ENCODE measurements at places on chromosomes 11 and 22.

DNA sequence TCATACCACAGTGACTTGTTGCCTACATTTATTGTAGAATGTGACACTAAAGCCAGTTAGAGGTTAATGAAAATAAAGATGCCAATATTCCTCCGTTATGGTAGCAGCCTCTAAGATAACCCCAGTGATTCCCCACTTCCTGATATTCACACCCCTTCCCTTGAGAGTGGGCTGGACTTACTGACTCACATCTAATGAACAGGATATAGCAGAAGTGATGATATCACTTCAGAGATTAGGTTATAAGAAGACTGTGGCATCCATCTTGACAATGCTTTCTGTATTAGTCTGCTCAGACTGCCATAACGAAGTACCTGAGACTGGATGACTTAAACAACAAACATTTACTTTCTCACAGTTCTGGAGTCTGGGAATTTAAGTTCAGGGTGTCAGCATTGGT, 149.6 kb upstream of the MTNR1B start:
- DNase-seq: no peak

- no peak for DNase-seq
These were observed 893 bp downstream of the SLC36A4 start for GRCh38 chr11:93196816-93197379.

DNA sequence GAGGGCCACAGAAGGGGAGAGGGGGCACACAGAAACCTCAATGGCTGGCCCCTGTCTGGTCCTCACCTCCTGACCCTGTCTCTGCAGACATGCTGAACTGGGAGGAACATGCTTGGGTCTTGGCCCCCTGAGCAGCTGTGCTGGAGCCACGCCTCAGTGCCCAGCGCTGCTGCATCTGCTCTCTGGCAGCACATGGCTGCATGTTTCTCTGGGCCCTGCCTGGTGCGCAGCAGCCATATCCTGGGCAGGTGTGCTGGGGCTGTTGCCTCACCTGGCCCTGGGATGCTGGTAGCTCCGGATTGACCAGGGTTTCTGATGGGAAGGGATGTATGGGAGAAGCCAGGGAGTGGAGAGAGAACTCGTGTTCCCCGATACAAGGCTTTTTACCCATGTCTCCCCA, 248.0 kb downstream of the ST3GAL4 start:
- no peak for DNase-seq

DNA sequence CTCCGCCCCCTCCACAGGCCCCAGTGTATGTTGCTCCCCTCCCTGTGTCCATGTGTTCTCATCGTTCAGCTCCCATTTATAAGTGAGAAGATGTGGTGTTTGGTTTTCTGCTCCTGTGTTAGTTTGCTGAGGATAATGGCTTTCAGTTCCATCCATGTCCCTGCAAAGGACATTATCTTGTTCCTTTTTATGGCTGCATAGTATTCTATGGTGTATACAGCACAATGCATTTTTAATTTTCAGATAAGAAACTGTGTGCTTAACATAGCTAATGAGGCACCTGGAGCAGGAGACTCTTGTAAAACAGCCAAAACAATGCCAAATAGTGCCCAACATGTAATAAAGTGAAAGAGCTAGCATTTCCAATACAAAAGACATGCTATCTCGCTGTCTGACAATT, 21.8 kb downstream of the ALG9 start:
- no peak for DNase-seq

- DNase-seq: no peak
These were observed 16.4 kb downstream of the RPL27A start for GRCh38 chr11:8698917-8699441.

DNA sequence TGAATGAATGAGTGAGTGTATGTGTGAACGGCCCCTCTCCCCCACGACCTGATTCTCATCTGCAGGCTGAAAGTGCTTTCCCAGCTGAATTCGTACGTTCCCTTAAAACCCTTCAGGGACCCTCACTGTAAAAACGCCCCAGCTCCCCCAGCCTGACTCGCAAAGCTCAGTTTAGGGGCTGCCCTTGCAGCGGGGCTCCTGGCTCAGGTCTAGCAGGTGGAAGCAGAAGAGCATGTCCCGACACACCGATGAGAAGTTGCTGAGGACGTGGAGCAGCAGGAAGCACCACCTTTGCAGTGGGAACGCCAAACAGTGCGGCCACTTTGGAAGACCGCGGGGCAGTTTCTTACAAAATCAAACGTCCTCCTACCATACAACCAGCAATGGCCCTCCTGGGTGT, 3.6 kb upstream of the MRPL23 start:
- DNase-seq: no peak

DNA sequence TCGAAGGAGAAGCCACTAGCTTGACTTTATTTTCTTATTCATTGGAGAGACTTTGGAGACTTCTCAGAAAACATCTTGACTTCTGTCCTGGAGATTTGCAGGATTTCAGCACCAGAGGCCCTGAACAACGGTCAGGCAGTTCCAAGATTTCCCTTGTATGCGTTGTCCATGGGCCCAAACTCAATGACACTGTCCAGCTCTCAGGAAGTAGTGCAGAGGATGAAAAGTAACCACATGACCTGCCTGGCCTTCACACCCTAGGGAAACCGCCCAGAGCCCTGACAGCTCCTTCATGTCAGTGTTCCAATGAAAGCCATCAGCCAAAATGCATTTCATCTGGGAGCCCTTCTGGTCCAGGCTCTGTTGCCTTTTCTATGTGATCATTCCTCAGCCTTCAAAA, 214.1 kb downstream of the BLID start:
- DNase-seq: no peak

DNA sequence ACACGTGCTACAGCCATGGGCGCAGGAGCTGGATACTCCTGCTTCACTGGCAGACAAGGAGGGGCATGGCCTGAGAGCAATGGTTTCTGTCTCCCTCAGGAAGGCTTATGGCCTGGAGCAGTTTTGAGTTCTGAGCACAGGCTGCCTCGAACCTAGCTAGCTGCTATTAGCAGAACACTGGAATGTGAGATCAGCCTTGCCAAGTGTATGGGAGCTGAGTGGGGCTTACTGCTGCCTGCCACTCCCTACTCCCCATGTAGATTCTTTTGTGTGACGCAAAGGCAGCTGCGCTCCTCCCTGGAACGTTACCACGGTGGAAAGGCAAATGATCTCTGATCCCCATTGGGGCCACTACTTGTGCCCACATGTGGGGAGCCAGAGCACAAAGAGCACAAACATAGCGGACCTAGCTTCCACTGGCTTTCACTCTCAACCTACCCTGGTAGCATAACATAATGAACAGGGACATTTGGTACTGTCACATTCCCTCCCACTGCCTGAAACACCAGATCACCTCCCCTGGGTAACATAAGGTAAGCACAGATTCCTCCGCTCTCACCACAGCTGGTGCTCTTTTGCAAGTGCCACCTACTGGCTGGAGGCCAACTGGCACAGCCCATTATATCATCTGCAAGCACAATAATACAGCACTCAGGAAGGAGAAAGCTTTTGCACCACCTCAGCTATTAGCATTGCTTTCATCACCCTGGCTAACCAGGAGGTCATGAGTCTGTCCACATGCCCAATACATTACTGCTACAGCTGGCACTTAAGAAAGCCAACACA, 84.6 kb upstream of the GUCY1A2 start:
- DNase-seq: no peak

- no peak for DNase-seq
These were observed 15.1 kb upstream of the SMIM38 start for GRCh38 chr11:69140635-69141034.

DNA sequence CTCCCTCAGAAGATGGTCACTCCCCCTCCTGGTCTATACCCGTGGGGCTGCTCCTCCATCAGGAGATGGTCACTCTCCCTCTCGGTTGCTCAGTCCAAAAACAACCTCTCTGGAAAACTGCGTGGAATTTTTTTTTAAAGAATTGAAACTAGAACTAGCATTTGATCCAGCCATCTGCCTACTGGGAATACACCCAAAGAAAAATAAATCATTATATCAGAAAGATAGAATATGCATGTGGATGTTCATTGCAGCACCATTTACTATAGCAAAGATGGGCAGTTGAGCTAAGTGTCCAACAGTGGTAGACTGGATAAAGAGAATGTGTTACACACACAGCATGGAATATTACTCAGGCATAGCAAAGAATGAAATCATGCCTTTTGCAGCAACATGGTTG, 75.7 kb upstream of the B3GAT1 start:
- no peak for DNase-seq

DNA sequence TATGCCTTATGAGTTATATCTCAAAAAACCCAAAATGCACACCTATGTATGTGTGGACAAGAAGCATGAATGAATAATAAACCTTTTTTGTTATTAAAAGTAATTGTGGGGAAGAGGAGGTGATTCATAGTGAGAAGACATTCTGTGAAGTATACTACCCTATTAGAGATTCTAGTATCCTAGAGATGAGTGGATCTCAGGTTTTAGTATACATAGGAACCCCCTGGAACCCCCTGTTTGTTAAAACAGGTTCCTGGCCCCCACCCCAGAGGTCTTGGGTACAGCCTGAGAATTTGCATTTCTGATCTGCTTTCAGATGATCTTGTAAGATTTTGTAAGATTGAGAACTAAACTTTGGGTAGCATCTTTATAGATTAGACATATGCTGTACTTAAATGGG, 17.5 kb downstream of the NUCB2 start:
- no peak for DNase-seq

- no peak for DNase-seq
These were observed 63.9 kb downstream of the PKNOX2 start for GRCh38 chr11:125228445-125228844.

DNA sequence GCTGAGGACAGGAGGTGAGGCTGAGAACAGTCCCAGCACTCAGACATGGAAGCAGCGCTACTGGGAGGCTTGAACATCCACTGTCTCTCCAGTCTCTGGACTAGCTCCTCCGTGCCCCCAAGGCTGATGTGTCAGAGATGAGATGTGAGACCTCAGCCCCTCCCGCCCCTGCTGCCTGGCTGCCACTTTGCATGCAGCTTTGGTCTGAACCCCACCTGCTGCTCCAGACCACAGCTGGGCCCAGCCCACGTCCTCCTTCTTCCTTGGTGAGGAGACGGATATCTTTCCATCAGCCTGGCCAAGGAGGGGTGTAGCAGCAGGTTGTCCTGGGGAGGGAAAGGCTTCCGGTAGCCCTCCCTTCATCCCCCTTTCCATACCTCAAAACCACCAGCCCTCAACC, 148.0 kb upstream of the B3GAT1 start:
- no peak for DNase-seq

DNA sequence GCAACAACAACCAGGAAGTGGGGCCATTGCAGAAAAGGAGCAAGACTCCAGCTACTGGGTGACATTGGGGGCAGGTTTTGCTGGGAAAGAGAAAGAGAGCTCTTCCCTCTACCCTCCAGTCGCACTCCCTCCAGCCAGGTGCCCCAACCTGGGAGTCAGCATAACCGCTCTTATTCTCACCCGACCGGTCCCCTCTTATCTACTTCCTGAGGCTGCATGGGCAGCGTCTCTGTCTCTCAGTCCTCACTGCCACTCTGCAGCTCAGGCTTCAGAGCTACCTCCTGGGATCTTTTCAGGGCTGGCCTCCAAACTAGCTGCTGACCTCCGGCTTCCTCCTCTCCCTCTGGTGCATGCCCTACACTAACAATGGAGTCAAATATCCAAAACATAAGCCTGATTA, 5.1 kb downstream of the ZNF70 start:
- DNase-seq: no peak

DNA sequence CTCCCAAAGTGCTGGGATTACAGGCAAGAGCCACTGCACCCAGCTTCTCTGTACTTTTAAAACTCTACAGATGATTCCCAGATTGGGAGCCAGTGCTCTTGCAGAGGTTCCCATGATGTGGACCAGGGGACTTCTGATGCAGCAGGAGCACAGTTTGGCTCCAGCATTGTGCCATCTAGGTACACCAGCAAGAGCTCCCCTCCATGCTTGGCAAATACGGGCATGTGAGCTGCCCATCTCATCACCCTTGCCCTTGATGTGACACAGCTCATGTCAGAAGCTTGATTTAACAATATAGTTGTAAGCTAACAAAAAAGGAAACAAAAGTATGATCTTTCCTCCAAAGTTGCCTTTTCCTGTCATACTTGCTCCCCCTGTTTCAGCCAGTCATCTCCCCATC, 28.7 kb downstream of the SNU13 start:
- DNase-seq: no peak

DNA sequence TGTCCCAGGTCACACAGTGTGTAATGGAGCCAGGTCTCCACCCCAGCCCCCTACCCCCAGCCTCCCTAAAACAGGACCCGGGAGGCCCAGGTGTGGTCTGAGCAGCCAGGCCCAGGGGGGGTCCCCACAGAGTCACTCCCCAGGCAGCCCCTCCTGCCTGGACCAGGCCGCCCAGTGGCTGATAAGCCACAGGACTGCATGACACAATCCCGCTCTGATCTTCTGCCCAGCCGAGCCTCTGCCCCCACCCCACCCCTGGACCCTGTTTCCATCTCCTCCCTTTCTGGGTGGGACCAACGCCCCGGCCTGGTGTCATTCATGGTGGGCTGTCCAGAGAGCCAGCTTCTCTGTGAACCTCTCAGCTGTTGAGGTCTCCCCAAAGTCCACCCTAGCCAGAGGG, 7.8 kb upstream of the LIF start:
- DNase-seq: no peak

DNA sequence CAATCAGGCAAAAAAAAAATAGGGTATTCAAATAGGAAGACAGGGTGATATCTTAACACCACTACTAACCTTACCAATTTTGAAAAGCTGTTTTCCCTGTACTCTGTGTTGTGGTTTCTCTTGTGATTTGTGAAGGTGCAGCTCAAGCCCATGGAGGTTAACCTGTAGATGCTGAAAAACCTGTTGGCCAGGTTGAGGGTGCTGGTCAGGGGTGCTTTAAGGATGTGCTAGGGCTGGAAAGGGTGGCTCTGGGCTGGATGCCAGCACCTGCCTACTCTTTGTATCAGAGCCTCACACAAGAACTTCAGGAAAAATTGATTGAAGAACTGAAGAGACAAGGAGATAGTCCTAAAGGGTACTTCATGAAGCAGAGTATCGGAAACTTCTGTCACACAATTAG, 18.3 kb upstream of the OR5M8 start:
- no peak for DNase-seq

GRCh38 chr22:27732841-27733240, 68.7 kb downstream of the MN1 start:
- no peak for DNase-seq

- DNase-seq: no peak
These were observed 7.3 kb downstream of the FAM111B start for GRCh38 chr11:59114344-59114743.

DNA sequence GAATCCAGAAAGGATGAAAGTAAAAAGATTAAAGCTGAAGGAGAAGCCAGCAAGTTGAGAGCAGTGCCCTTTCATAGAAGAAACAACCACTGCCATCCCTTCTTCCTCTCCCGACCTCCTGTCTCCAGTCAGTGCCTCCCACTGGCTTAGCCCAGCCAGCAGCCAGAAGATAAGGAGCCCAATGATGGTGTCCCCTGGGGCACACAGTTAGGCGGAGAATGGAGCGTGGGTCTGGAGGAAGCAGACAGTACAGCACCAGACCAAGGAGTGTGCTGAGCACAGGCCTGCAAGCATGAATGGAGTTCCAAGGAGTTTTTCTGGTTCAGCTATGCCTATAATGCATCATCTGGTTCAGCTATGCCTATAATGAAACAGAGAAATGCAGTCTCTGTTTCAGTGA, 54.3 kb upstream of the TNRC6B start:
- DNase-seq: no peak

GRCh38 chr11:17258670-17259069, 17.9 kb upstream of the NUCB2 start:
- DNase-seq: no peak

GRCh38 chr11:61806785-61807184, 10.0 kb downstream of the FADS1 start:
- DNase-seq: no peak

GRCh38 chr22:36469094-36469710, 12.2 kb downstream of the TXN2 start:
- DNase-seq: no peak

GRCh38 chr11:73439002-73439843, 63.0 kb downstream of the RELT start:
- no peak for DNase-seq
